ENCODE measurements at places on chromosomes 13 and 19. TPM values are rescaled to one million over a fixed set of nuclear protein-coding genes. Genes with fewer than 3 reads are reported as not detected.

The ZNF729 gene
- not detected for total RNA-seq

- H3K36me3 ChIP-seq: no peaks in the 10 kb centered on the region
- peak overlapping the region; percentile 86 for H3K27ac ChIP-seq
- no peak for DNase-seq
- H3K27me3 ChIP-seq: no peaks in the 10 kb centered on the region
- H3K4me1 ChIP-seq: peaks cover 40% of the 10 kb centered on the region
These were observed 24.1 kb downstream of the RFX2 start for GRCh38 chr19:6086068-6086788.

The LGI4 gene
- total RNA-seq: 1.8 TPM

DNA sequence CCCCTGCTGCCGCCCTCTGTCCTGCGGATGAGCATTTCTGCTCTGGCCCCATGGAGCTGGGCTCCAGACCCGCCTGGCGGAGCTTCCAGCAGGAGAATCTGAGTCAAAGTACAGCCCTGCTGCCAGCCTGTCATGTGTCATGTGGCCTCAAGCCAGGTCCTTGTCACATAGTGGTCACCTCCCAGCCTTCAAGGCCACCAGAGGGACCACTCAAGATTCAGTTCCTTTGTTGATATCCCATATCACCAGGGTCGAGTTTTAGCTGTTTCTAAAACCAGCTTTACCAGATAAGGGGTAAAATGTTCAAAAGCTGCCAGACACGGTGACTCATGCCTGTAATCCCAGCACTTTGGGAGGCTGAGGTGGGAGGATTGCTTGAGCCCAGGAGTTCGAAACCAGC lies 13.4 kb downstream of the THOP1 start:
- DNase-seq: no peak
- no peaks in the 10 kb centered on the region for H3K4me1 ChIP-seq
- no peaks in the 10 kb centered on the region for H3K27me3 ChIP-seq
- no peak overlapping the region for H3K27ac ChIP-seq
- no peaks in the 10 kb centered on the region for H3K36me3 ChIP-seq

The CACNA1A gene
- 0.31 TPM for total RNA-seq

- H3K4me1 ChIP-seq: no peaks in the 10 kb centered on the region
- H3K27me3 ChIP-seq: no peaks in the 10 kb centered on the region
- no peak overlapping the region for H3K4me3 ChIP-seq
- DNase-seq: no peak
These were observed 34.3 kb downstream of the ATP4B start for GRCh38 chr13:113623491-113624234.

DNA sequence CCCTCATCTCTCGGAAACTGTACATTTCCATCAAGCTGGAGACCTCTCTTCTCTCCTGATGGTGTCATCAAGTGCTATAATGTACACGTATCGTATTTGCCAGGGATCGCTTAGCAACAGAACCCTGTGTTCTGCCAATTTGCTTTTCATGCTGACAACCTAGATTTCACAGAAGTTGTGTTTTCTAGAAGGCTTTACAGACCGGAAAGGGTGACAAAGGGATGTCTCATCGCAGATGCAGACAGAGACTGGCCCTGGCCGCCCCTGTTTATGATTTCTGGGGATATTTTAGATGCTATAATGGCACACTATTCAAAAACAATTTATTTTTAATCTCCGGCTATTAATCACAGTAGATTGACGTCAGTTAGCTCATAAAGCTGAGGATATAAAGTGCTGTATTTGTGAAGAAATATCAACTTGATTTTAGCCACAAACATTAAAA lies 291.4 kb downstream of the IRS2 start:
- H3K4me3 ChIP-seq: no peak overlapping the region
- no peaks in the 10 kb centered on the region for H3K36me3 ChIP-seq
- H3K27ac ChIP-seq: no peak overlapping the region
- DNase-seq: peak; percentile 32
- H3K27me3 ChIP-seq: no peaks in the 10 kb centered on the region

The KLK12 gene
- not detected for total RNA-seq
